H4 (cell line): ENCODE measurements at places on chromosomes 5 and 9. TPM values are rescaled to one million over a fixed set of nuclear protein-coding genes. Genes with fewer than 3 reads are reported as not detected.

The GADD45G gene
- 0.52 and 1.3 TPM in 2 replicates for total RNA-seq

The NEUROG1 gene
- total RNA-seq, result not detected in 2 replicates

The PCDHGA6 gene
- total RNA-seq, result 0.97 and 1.5 TPM in 2 replicates

The MAT2B gene
- total RNA-seq, result 101 and 118 TPM in 2 replicates

The IFNK gene
- not detected in 2 replicates for total RNA-seq

The ERBIN gene
- 30.8 and 33.9 TPM in 2 replicates for total RNA-seq

The ZNF366 gene
- total RNA-seq, result 0.35 TPM in 1 of 2 replicates, not detected in the other

The ENHO gene
- 1.9 and 2.3 TPM in 2 replicates for total RNA-seq

The ARL14EPL gene
- 1.3 TPM in 1 of 2 replicates, not detected in the other for total RNA-seq

The IL3 gene
- not detected in 2 replicates for total RNA-seq

The MEGF10 gene
- total RNA-seq, result 0.14 TPM in 1 of 2 replicates, not detected in the other

The TAF11L8 gene
- total RNA-seq, result not detected in 2 replicates

The PHF24 gene
- not detected in 2 replicates for total RNA-seq

The PCDHB7 gene
- total RNA-seq, result 5.1 and 6.9 TPM in 2 replicates

The MCC gene
- 7.9 and 8.8 TPM in 2 replicates for total RNA-seq

The SLC45A2 gene
- not detected in 2 replicates for total RNA-seq

The LRRC19 gene
- total RNA-seq, result not detected in 2 replicates

The OTP gene
- total RNA-seq, result not detected in 2 replicates

The KCNV2 gene
- not detected in 2 replicates for total RNA-seq

The NSD1 gene
- 27.6 and 30.3 TPM in 2 replicates for total RNA-seq

The HINT2 gene
- total RNA-seq, result 88.2 and 95.4 TPM in 2 replicates

The PLPP7 gene
- total RNA-seq, result 0.19 TPM in 1 of 2 replicates, not detected in the other

The GPSM1 gene
- 5.1 and 8.9 TPM in 2 replicates for total RNA-seq

The NUTM2F gene
- not detected in 2 replicates for total RNA-seq

The FAM153A gene
- 0.02 TPM in 1 of 2 replicates, not detected in the other for total RNA-seq

The NUDT2 gene
- 71.9 and 75.3 TPM in 2 replicates for total RNA-seq

The CLK4 gene
- total RNA-seq, result 7.7 and 9.3 TPM in 2 replicates

The PRSS3 gene
- total RNA-seq, result not detected in 2 replicates

The BASP1 gene
- 117 and 142 TPM in 2 replicates for total RNA-seq

The BARX1 gene
- total RNA-seq, result not detected in 2 replicates

The RAD17 gene
- 14.8 and 17.6 TPM in 2 replicates for total RNA-seq

The IQGAP2 gene
- 3.6 and 4.0 TPM in 2 replicates for total RNA-seq

The KCTD16 gene
- total RNA-seq, result 0.21 and 0.37 TPM in 2 replicates

The SSBP2 gene
- 73.4 and 109 TPM in 2 replicates for total RNA-seq

The GARIN3 gene
- total RNA-seq, result not detected in 2 replicates

The RC3H2 gene
- 16.4 and 28.7 TPM in 2 replicates for total RNA-seq

The MED22 gene
- 13.6 and 22.0 TPM in 2 replicates for total RNA-seq

The NFIL3 gene
- total RNA-seq, result 7.5 and 13.4 TPM in 2 replicates

The MRPS27 gene
- total RNA-seq, result 81.2 and 88.0 TPM in 2 replicates

The CACNA1B gene
- 0.23 TPM in 1 of 2 replicates, not detected in the other for total RNA-seq

The SAPCD2 gene
- 5.9 and 12.4 TPM in 2 replicates for total RNA-seq

The FBP1 gene
- not detected in 2 replicates for total RNA-seq
